ENCODE measurements at places on chromosomes 3 and 15.

DNA sequence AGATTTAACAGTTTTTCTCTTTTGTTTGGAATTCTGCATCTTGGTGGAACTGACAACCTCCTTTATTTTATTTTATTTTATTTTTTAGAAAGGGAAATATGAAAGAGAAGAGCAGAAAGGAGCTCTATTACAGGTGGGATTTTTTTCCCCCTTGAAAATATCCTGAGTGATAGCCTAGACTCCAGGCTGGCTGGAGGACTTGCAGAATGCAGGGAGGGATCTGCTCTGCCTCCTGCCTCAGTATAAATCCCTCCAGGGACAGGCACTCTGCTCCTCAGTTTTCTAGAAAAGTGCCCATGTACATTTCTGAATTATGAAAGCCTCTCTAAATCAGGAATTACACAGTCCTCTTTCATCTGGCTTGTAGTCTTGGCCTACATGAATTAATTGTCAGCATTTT is 173.7 kb downstream of the TMEM108 start:
- no peak for DNase-seq

GRCh38 chr15:60865507-60865906 is 363.6 kb downstream of the RORA start:
- DNase-seq = no peak

DNA sequence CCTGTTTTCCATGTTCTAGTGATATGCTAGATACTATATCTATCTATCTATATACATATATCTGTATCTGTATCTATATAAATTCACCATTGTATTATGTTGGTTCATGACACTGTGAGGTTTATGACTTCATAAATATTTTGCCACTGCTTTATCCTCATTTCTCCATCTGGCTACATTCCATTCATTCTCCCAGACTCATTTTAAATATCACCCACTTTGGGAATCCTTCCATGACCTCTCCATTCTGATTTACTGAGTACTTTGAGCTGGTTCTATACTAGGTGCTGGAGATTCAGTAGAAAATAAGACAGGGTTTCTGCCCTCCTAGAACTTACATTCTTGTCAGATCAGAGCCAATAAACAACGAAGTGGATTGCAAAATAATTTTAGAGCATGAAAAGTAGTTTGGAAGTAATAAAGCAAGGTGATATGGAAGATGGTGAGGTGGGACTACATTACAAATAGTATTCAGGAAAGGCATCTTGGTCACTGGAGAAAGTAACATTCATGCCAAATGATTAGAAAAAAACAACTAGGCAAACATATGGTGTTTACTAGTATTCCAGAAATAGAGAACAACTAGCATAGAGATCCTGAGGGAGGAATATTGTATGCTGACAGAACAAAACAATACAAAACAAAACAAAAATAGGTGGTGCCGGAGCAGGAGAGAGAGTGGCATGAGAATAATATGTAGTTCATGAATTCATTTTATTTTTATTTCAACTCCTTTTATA is 11.6 kb upstream of the PLSCR4 start:
- DNase-seq = no peak

DNA sequence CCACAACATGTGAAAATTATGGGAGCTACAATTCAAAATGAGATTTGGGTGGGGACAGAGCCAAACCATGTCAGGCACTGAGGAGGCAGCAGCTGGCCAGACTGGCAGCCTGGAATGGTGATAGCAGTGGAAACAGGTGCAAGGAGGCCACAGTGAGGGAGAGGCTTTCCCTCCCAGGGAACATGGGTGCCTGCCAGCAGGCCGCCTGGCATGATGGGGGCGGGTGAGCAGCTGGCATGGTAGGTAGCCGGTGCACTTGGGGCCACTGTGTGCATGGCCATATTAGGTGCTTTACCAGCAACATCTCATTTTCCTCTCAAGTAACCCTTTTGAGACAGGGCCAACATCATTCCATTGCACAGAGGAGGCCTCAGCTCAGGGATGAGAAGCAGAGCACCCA is 18.3 kb upstream of the MRPS22 start:
- DNase-seq = no peak

GRCh38 chr3:194871143-194871863 is 185.6 kb downstream of the FAM43A start:
- no peak for DNase-seq
